ENCODE measurements at places on chromosomes 5 and 9.

GRCh38 chr9:86359151-86359879 is 5.1 kb upstream of the TUT7 start:
- DNase-seq: peak; percentile 69

GRCh38 chr9:126665644-126666035 is 51.9 kb downstream of the LMX1B start:
- DNase-seq: no peak

DNA sequence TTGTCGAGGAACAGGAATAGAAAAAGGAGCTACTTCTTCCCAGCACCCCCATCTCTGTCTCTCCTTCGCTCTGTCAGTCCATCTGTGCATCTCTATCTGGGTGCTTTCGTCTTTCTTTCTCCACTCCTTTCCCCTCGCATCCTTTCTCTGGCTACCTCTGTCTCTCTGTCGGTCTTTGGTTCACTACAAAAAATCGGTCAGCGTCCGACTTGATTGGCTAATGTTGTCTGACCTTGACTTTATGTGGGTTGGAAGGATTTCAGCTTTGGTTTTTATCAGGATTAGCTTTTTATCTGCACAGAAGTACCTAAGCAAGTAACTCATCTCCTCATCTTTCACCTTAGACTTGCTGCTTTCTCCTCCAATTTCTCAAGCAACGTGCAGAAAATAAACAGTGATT is 575.2 kb upstream of the ZNF462 start:
- DNase-seq: no peak

GRCh38 chr5:151496041-151496484 is 48.7 kb downstream of the SLC36A1 start:
- DNase-seq: peak; percentile 43

DNA sequence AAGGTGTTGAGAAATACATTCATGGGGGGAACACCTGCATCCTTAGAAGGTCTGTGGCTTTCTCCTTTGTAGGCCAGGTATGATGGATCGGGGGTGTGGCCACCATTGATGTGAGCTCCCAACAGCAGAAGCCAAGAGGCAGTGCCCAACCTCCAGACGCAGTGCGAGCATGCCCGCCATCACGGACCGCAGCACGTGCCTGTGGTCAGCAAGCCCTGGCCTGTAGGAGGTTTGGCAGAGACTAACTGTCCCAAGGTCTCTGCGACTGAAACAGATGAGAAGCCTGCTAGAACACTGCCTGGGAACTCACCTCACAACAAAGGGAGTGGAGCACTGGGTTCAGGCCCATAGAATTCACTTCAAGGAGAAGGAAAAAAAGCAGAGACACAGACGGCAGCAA is 31.9 kb upstream of the ZNF354A start:
- DNase-seq: no peak

Measured in inflammatory macrophage treated with lipopolysaccharide for 1 hour (primary cell).